ENCODE measurements at places on chromosomes 6 and 20.
A peak's percentile ranks its signal among the peaks of the same experiment; 100 is the strongest.

- peak; percentile 52 for DNase-seq
Measured at GRCh38 chr20:32456869-32457478, 98.8 kb downstream of the ASXL1 start.

- no peak for DNase-seq
Measured at GRCh38 chr20:20554951-20555350, 157.5 kb downstream of the RALGAPA2 start.

DNA sequence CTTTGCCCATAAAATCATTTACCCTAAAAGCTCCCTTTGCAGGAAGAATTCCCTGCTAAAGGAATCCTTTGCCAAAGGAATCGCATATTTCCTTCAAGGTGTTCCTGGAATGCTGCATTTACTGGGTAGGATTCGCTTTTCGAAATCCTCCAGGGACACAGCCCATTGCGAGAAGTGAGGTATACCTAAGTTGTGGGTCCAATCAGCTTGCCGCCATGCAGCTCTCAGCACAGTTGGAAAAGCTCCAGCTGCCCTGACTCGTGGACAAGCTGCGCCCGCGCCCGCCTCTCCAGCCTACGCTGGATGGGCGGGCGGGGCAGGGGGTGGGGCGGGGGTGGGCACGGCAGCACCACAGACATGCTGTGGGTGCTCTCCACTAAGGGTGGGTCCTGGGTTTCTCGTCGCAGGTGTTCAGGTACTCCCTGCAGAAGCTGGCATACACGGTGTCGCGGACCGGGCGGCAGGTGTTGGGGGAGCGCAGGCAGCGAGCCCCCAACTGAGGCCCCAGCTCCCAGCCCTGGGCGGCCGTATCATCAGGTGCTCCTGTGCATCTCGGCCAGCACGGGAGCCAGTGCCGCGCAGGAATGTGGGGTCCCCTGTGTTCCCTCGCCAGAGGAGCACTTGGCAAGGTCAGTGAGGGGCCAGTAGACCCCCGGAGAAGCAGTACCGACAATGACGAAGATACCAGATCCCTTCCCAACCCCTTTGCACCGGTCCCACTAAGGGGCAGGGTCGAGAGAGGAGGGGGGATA, 1.4 kb downstream of the NNAT start:
- no peak for DNase-seq

DNA sequence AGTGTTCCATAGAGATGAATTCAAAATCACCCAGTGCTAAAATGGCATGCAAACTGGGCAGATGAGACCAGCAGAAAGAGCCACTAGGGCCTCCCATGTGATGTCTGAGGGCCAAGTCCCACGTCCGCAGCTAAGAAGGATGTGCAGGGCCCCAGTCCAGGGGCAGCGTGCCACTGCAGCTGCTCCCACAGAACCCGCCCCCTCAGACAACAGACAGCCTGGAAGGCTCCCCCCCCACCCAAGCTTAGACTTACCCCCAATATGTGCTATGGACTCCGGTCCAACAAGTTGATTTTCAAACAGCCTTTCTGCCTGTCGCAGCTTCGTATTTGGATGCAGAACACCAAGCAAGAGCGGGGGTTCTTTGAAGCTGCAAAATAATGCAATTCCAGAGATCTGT, 14.0 kb downstream of the APMAP start:
- no peak for DNase-seq

DNA sequence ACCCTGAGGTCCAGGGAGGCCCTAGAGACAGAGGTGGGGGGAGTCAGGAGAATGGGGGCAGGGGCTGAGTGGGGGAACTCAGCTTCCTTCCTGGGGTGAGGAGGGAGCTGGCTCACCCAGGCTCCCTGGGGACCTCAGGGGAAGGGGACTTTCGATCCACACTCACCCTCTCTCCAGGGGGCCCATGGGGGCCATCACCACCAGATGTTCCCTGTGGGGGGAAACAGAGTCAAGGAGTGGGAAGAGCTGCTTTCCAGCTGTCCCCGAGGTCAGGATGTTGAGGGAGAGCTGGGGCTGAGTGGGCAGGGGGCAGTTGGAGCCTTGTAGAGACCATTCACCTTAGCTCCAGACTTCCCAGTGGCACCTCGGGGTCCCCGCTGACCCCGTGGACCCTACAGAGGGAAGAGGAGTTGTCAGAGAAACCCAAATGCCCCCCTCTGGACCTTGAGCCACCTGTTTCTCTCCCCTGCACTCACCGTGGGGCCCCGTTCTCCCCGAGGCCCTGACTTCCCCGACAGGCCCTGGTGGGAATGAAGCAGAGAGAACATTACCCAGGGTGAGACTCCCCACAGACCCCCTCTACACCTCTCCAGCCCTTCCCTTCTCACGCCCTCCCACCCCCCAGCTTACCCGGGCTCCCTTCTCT, 18.6 kb downstream of the COL11A2 start:
- DNase-seq, result no peak

DNA sequence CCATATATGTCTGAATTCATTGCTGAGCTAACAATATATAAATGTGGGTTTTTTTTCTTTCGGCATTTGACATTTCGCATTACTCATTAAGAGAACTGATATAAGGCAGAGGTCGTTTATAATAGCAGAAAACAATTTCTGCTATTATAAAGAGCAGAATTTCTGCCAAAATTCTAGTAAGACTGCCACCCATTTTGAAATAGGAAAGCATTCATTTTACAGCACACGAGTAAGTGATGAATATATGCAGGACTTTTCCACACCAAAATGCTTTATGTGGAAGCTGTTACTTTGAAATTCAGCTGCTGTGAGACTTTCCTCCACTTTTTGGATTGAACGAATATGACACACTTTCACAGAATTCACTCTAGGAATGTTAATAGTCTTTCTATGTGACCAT, 610.9 kb upstream of the MAN1A1 start:
- DNase-seq, result no peak

DNA sequence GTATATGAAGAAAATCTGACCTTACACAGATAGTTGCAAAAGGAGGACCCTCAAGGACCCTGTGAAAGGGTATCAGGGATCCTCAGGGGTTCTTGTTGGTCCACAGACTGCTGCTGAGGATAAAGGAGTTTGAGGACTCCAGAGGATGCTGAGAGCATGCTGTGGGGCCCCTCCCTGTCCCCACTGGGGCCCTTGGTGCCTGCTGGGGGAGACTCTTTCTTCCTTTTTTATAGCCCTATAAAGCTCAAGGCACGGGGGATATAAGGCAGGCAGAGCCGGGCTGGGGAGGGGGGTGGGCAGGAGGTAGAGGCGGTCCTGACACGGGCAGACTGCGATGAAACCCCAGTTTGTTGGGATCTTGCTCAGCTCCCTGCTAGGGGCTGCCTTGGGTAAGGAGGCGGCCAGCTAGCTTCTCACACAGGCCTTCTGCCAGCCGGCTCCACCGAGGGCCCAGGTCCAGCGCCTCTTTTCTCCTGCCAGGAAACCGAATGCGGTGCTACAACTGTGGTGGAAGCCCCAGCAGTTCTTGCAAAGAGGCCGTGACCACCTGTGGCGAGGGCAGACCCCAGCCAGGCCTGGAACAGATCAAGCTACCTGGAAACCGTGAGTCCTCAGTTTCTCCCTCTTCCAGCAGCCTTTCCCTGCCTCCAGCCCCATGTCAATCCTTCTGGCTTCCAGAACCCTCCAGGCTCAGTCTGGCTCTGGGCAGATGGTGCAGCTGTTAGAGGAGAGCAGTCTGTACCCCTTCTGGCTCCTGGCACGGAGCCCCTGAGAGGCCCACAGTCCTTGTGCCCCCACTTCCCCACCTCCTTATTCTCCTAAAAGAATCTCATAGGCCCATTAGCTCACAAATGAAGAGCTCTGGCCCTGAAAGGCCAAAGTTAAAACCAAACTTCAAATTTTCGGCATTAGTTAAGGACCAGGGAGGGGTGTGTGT, at the start of gene LY6G6D:
Gene LY6G6D, plus strand, starts transcription at position 327 of the 937 bp plus-strand sequence. Its CDS starts 8 bp downstream, at position 335.
- DNase-seq, result no peak

DNA sequence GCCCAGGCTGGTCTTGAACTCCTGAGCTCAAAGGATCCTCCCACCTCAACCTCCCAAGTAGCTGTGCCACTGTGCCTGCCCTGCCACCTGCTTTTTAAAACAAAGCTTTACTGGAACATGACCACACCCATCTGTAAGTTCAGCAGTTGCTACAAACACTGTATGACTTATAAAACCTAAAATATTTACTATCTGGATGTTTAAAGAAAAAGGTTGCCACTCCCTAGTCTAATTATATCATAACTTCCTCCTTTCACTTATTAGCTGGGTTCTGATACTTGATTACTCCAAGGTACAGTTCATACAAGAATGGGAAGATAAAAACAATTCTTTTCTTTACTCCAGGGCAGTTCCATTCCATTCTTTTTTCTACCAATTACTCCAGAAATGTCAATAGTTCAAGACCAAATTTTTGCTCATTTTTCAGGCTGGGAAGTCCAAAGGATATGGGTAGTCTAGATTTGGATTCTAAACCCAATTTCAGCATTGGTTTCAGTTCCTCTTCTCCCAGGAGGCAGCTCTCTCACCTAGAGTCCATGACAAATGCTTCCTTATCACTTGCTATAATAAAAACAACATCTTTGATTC, 63.1 kb downstream of the SEC63 start:
- DNase-seq, result no peak

Data from EH (cell line).